Kidney capillary endothelial cell (primary cell): ENCODE measurements at places on chromosomes 7 and 10.

GRCh38 chr10:5496261-5497250 is 2.8 kb downstream of the CALML5 start:
- DNase-seq = no peak

DNA sequence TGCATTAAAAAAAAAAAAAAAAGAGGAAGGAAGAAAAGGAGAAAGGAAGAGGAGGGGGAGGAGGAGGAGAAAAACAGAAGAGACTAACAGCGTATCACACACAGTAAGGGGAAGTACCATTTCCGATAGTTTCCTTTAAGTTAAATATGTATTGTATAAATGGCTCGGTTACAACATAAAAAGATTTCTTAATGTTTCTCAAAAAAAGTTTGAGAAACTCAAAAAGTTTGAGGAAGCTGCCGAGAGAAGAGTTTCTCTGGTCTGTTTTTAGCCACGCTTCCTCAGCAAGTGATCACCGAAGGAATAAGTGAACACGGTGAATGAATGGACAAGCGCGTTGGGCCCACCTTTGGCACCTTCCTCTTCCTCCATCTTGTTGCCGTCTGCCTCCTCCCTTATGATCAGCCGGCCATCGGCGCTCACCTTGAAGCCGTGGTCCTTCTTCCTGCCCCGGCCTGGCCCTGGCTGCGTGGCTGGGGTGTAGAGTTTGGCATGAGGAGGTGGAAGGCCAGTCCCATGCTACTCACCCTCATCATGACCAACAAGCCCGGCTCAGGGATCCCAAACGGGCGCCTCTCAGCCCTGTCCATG is 31.3 kb upstream of the FRAT2 start:
- DNase-seq = no peak

GRCh38 chr7:82204694-82205093 is 238.9 kb downstream of the CACNA2D1 start:
- no peak for DNase-seq

- no peak for DNase-seq
Observed at GRCh38 chr7:121160150-121161008, 168.4 kb upstream of the WNT16 start.
